NCI-H1048 (cell line): ENCODE measurements at places on chromosomes 2 and 18.

GRCh38 chr2:190947711-190948251 lies 66.2 kb downstream of the STAT1 start:
- no peak for DNase-seq

GRCh38 chr2:32697156-32697555 lies 69.3 kb downstream of the TTC27 start:
- DNase-seq = no peak

- no peak for DNase-seq
Measured at GRCh38 chr2:217091531-217091930, 231.7 kb upstream of the TNP1 start.

DNA sequence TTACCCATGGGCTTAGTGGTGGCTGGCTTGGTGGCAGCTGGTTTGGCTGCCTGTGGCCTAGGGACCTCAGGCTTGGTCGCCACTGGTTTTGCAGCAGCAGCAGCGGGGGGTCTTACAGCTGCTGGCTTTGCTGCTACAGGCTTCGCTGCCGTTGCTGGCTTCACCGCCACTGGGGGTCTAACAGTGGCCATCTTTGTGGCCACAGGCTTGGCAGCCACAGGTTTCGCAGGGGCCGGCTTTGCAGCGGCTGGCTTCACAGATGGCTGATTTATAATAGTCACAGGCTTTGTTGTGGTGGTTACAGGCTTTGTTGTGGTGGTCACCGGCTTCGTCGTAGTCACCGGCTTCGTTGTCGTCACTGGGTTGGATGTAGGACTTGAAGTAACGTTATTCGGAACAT lies 77.8 kb downstream of the COL6A3 start:
- DNase-seq = no peak

- DNase-seq = no peak
Measured at GRCh38 chr2:231425811-231426703, 30.5 kb downstream of the B3GNT7 start.
